ENCODE measurements at places on chromosomes 6 and 20.

- no peak for DNase-seq
These were observed 20.7 kb upstream of the KCNB1 start for GRCh38 chr20:49503176-49503575.

DNA sequence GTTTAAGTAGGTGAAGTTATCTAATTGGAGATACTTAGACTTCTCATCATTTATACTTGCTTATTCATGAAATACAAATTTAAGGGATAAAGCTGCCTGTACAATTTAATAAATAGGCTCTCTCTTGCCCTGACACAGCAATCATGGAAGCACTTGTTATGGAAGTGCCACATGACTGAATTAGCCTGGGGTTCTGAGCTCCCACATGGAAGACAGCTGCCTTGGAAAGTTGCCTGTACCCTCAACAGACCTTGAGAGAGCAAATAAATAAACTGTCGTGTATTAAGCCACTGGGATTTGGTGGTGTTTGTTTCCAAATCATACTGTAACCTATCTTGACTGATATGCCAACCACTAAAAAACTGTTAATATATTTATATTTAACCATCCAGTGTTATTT lies 87.0 kb upstream of the RSPO3 start:
- DNase-seq: no peak

DNA sequence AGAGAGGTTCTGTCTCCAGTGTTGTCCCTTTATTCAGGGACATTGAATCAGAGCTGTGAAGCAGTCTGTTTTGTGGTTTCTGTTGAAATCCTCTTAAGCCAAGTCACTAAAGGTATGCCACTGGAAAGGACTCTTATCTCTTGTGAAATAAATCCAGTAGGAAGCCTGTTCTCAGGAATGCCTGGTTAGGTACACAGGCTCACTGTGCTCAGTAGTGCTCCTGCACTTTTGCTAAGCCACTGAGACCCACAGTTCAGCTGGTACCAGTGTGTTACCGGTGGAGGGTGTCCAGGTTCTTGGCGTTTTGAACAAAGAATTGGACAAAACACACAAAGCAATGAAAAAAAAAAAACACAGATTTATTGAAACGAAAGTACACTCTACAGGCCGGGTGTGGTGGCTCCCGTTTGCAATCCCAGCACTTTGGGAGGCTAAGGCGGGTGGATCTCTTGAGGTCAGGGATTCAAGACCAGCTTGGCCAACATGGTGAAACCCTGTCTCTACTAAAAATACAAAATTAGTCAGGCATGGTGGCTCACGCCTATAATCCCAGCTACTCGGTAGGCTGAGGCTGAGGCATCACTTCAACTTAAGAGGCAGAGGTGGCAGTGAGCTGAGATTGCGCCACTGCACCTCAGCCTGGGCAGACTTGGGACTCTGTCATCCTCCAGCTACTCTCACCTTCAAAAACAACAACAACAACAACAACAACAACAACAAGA lies 186.1 kb downstream of the JARID2 start:
- no peak for DNase-seq

DNA sequence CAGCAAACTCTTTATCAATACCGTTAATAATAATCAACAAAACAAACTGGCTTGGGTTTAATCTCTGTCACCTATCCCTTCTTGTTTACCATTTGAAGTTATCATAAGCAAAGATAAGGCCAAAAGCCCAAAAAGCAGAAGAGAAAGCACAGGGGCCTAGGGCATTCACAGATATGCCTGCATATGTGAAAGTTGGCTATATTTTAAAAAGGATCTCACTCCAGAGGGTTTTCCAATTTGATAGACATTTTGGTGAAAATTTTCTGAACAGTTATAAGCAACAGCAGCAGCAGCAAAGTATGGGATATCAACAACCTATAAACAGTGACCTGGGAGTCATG lies 101.1 kb downstream of the ATXN1 start:
- DNase-seq: no peak

DNA sequence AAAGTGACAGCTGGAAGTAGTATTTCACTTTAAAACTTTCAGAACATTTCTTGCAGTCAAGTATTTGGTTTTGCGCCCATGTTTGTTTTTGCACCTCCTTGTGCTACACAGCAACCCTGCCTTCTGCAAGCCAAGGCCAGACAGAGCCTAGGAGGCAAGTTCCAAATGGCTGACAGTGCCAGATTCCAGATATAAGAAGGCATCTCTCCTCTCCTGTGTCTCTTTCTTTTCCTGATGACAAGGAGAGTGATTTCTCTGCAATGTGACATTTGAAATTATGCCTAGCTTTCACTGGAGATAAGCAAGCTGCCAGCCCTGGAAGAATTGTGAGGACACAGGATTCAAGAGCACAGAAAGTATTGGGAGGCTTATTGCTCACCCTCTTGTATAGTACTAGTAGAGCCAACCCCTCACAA lies 149.1 kb upstream of the TENT5A start:
- no peak for DNase-seq

DNA sequence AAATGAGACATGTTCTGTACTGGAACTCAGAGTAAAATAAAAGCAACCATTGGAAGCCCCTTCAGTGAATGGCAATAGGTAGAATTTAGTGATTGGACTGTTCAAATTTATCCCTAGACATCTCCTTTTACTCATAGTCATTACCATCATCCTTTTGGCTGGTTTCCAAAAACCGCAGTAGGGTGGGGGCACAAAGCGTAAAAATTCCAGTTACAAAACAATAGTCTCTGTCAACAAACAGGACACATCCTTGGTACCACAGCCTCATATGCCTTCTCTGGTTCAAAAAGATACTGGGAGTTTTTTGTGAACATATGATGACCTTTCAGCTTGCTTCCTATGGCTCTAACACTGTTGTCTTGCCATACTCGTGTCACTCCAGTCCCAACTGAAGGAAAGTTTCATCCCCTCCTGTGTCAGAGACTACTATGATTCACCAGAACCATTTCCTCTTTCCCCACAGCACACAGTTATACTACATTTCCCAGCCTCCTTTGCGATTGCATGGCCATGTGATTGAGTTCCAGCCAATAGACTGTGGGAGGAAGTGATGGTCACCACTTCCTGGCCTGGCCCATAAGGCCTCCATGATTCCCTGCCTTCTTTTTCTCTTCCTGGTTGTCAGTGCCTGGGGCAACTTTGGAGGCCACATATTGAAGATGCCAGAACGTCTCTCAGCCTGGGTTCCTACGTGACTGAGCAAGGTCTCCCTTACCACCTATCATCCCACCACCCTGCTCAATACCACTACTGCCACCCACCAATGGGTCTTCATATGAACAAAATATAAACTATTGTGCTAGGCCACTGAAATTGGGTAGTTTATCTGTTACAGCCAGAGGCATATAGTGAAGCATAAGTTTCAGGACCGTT lies 162.4 kb downstream of the ID4 start:
- DNase-seq: no peak

- no peak for DNase-seq
These were observed 1.0 kb downstream of the POU3F2 start for GRCh38 chr6:98835149-98836024.

DNA sequence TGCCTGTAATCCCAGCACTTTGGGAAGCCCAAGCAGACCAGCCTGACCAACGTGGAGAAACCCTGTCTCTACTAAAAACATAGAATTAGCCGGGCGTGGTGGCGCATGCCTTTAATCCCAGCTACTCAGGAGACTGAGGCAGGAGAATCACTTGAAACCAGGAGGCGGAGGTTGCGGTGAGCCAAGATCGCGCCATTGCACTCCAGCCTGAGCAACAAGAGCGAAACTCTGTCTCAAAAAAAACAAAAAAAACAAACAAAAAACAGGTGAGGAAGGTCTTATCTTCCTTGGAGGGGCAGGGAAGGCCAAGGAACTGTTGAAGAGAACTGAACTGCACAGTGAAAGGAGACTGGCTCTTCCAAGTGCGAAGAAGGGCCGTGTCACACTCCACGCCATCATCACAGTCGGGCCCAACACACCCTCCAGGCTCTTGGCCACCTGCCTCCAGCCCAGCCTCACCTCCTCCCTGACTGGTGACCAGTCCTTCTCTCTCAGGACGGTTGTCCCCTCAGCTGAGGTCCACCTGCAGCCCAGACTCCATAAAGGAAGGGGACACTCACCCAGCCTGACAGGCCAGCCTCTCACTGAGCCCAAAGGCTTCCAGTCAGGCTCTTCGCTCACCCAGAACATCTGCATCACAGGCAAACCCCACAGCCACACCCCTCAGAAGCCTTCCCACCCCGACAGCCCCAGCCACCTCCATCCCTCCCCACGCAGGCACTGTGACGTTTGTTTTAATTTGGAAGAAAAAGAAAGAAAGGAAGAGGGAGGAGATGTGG lies 4.1 kb downstream of the ZC3H12D start:
- DNase-seq: no peak

DNA sequence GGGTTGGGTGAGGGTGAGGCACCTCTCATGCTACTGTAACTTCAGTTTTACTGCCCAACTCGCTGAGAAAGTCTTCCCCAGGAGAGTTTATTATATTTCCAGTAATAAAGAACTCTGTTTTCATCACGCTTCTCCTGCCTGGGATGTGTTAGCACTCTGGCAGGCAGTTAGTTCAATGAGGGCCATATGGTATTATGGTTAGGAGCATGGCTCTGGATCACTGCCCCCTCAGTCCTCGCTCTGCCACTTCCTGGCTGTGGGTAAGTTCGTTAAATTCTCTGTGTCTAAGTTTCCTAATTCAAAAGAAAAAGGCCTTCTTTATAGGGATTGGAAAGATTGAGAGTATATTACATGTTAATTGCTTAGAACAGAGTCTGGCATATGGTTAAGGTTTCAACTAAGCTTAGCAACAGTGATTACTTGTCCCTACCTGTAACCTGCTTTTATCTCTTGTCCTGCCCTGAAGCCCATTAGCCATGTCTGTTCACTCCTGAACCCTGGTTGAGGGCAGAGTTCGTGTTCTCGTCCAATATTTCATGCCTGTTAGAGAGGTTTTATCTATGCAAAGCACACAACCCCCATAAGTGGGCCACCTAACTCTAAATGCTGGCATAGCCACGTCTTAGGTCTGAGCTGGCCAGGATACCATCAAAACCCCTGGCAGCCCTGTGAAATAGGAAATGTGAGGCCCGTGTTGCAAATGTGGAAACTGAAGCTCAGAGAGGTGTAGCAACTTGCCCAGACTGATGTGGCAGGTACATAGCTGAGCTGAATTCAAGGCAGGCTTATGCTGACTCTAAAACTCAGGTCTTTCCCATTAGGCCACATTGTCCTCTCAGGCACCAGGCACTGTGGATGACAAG lies 342.5 kb upstream of the JARID2 start:
- DNase-seq: no peak

- DNase-seq: no peak
These were observed 86.8 kb downstream of the ZFP64 start for GRCh38 chr20:52104546-52105441.

DNA sequence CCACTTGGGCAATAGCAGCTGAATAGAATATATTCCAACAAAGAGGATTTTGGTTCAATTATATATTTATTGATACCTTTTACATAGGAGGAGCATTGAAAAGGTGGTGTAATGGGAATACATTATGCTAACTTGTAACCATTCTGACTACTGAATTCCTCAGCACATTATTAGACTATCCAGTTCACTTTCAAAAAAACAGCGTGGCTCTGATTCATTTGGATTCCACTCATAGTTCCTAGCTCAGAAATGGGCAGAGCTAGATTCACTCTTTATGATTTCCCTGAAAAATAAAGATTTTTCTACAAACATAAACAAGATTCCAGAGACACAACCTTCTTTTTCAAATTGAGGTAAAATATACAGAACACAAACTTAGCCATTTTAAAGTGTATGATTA lies 9.2 kb upstream of the TRERF1 start:
- DNase-seq: no peak
